ENCODE measurements at places on chromosomes 6 and 20.
A peak's percentile ranks its signal among the peaks of the same experiment; 100 is the strongest.

DNA sequence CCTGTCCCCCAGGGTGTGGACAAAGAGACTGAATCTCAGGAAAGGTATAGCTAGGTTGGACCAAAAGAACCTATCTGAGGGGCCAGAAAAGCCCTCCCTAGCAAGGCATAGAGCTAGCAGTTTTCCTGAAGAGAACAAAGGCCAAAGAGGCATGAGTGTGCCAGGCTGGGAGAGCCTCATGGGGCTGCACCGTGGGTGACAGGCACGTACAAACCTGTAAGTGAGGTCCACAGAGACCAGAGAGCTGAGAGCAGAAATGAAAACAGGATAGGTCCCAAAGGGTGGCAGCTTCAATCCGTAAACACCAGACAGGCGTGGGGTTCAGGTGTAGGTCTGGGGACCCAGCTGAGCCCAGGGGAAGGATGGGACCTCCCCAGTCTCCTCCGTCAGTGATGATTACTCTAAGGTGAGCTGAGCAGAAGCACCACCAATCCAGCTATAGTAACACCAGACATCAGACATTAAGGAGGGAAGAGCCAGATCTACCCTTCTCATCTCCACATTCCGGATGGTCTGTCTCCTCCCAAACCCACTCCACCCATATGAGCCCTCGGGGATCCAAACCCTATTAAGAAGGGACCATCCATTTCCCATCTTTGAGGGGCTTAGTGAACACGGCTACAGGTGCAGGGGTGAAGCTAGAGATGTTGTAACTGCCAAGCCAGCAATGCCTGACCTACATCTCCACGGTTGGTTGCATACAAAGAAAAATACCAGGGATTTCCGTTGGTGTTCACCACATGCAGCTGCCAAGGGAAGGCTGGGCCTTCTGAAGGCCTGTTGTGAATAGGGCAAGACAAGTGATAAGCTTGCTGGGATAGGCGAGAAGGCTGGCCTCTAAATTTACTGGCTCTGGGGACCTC is 38.3 kb downstream of the BCL2L1 start:
- no peak for DNase-seq

DNA sequence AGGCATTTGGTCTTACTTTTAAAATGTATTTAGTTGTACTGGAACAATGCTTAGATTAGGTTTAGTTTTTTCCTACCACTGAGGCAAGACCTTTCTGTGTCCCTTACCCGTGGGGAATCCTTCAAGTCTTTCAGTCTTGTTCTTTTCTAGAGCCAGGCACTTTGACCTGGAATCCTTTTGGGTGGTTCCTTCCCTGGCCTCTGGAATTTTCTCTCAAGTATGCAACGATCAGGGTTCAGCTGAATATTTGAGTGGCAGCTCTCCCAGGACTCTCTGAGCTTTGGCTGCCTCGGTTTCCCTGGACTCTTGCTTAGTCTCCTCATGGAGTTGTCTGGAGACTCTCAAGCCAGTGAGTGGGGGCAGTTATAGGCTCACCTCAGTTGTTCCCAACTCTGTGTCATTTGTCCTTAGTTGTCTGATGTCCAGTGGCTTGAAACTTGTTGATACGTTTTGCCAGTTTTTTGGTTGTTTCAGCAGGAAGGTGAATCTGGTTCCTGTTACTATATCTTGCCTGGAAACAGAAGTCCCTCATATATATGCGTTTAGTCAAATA is 118.1 kb downstream of the QKI start:
- DNase-seq: no peak

DNA sequence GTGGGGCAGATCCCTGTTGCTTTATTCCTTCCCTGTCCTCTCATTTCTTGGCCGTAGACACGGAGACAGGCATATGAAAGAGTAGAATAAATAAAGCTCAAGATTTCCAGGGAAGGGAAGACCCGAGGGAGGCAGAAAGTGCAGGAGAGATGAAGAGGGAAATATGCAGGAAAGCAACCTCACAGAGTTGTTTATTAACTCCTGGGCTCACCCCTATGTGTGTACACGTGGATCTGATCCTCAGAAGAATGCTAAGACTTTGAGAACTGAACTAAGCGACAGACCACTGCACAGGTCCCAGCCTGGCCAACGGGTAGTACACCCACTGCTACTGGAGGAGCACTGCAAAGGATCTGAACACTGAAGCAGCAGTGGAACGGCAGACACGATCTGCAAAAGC is 156.2 kb downstream of the KIF16B start:
- no peak for DNase-seq

DNA sequence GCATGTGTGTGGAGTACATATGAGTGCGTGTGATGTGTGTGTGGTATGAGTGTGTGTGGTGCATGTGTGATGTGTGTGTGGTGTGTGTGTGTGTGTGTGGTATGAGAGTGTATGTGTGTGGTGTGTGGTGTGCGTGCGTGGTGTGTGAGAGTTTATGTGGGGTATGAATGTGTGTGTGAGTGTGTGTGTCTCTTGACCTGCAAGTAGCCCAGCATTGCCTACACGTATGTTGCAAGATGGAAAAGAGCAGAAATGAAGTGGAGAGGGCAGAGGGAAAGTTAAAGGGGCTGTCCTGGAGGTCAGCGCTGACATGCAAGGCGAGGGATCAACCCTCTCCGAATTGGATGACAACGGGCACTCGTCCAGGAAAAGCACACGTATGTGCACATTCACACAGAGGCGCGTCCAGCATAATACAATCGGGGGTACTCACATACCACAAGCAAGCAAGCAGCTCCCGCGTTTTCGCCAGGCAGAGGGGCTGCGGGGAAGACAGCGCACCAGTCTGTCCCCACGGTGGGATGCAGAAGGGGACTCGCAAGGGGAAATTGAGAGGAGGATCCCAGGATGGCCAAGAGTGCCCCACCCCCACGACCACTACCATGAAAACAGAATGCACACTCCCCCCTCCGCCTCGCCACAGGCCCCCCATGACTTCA is 174.5 kb upstream of the AFDN start:
- no peak for DNase-seq

DNA sequence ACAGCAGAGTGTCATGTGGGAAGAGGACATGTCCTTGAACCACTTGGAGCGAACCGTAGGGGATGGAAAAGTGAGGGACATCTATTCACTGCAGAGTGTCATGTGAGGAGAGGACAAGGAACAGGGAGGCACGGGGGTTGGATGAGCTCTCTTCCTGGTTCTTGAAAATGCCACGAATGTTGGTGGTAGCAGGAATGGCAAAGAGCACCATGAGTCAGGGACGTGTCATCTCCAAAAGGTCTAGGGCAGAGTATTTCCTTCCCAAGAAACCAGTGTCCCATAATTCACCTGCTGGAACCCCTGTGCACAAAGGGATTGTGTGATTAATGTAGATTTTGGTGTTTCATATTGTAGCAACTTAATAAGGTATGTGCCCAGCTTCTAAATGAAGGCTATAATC is 136.8 kb downstream of the BFSP1 start:
- DNase-seq: no peak

DNA sequence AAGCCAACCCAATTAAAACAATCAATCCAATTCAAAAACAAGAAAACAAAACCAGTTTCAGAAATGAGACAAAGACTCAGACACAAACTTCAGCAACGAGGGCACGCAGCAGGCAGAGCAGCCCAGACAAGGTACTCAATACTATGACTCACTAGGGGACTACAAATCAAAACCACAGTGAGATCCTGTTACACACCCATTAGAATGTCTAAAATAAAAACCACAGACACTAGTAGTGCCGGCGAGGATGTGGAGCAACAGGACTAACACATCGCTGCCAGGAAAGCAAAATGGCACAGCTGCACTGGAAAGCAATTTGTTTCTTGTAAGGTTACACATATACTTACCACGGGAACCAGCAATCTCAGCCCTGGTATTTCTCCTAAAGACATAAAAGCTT is 28.4 kb upstream of the MAS1L start:
- no peak for DNase-seq

- DNase-seq: no peak
Observed at GRCh38 chr20:54090230-54091119, 20.1 kb upstream of the BCAS1 start.

DNA sequence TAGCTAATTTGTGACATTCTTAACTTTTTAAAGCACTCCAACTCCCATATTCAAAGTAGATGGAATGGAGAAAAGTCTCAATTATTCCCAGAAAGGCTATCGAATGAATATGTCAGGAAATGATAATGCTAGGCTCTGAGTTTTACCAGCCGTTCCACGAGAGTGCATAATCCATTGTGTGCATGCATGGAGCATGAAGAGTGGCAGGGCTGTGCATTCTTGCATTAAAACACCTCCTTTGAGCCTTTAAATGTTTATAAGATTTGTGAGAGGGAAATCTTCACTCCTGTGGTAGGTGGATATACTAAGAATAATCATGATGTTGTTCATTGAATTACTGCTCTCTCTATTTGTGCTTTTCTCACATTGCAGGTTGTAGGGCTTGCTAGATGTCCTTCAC is 178.3 kb downstream of the CARMIL1 start:
- no peak for DNase-seq

DNA sequence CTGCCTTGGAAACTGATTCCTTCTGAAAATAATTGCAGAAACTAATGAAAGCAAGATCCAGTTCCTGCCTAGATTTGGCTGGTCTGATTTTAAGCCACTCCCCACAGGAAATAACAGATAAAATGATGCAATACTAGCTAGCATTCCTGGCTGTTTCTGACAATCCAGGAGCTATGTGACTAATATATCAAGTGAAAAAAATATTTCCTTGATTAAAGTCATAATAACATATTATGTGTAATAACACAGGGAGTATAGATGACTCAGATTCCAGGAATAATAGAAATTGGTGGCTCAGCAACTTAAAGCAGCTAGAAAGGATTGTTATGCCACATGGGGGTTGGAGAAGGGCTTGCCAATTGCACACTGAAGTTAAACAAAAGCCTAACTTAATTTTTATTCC is 182.7 kb upstream of the SALL4 start:
- no peak for DNase-seq

DNA sequence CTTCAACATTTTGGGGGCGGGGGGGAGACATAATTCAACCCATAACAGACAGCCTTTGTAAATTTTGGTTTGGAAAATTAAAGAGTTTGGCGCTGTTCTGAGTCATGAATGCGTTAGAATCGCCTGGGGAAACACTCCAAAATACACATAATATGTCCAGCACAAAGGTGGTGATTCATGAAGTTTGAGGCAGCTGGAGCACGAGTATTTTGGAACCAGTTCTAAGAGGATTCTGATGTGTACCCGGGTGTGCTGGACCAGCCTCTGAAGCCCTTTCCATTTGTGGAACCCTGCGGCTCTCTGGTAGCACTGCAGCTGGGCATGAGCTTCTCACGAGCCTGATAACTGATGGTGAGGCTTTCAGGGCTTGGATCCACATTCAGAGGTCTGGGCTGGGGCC is 4.7 kb downstream of the GMPR start:
- DNase-seq: no peak

DNA sequence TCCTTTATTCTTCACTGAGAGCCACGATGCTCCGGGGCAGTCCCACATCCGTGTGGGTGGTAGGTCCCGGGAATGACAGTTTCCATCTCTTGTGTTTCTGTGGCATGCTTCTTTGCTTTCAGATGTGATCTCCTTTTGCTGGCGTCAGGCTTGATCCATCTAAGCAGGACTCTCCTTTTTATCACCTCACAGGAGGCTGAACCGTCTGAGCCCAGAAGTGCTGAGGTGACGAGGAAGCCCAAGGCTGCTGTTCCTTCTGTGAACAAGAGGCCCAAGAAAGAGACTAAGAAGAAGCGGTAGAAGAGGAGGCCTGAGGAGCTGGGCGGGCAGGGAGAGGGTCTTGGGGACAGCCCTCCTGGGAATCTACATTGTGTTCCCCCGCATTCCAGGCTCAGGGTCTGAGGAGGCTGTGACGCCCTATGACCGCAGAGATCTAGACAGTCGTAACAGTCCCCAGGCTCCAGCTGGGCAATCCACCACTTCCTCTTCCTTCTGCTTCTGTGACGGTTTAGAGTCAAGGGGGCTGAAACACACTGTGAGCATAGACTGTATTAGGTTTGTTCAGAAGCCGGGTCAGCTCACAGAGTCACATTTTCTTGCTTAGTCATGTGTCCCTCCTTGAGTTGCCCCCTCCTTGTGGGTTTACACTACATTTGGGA is 26.8 kb downstream of the MANBAL start:
- no peak for DNase-seq

DNA sequence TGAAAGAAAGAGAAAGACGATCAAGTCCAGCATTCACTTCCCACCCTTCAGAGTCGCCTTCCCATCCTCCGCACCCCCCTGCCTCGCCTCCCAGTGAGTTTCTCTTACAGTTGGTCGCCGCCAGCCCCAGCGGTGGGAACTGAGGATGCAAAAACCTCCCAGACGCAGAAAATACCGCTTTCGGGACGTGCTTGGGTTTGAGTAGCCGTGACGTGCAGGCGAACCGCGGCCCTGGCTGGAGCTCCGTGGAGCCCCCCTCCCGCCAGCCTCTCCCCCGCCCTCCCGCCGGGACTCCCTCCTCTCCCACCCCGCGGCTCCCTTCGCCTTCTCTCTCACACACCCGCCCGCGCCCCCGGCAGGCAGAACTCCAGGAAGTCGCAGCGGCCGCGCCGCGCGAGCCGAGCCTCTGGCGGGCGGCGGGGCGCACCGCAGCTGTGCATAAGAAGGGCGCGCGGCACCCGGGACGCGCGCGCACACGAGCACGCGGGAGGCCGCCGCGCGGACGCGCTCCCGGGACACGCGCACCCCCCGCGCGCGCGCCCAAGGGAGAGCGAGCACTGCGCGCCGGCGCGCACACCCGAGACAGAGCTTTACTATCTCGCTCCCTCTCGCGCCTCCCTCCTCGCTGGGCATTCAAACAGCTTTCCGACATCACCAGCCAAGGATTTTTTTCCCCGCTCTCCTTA is at the start of gene ADGRB3:
ADGRB3 (plus strand) TSS at position 557 of the 686 bp plus-strand sequence. CDS start 3,394 bp downstream, outside the sequence.
- DNase-seq: peak; percentile 89

GRCh38 chr20:52087471-52087870 is 104.1 kb downstream of the ZFP64 start:
- no peak for DNase-seq

DNA sequence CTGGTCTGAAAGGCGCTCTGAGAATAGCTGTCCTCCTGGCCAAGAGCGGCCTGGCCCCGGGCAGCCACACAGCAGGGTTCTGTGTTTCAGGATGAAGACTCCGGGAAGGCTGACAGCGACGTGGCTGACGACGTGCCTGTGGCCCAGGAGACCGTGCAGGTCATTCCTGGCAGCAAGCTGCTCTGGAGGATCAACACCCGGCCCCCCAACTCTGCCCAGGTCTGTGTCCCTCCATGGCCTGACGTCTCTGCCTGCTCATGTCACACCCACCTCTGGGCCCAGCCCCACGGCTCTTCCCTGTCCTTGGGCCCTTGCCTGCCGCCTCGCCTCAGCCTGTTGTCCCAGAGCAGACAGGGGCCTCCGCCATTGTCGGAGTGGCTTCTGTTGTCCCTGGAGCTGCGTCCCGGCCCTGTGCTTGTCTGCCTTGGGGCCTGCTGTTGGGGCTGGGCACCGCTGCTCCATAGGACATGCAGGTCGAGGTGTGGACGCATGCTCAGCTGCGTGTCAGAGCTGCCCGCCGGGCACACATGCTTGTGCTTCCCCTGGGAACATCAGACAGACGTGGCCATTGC is 16.2 kb upstream of the ADRM1 start:
- no peak for DNase-seq

Data from NCI-H187 (cell line).